Left ventricle myocardium superior (tissue), 1 donor: ENCODE measurements at places on chromosomes 12 and 14. TPM values are rescaled to one million over a fixed set of nuclear protein-coding genes. Genes with fewer than 3 reads are reported as not detected.
A peak's percentile ranks its signal among the peaks of the same experiment; 100 is the strongest.

TMEM229B gene
- total RNA-seq = 2.2 TPM

SERPINA1 gene
- total RNA-seq = 7.7 TPM

TAS2R31 gene
- total RNA-seq = 0.67 TPM

- no peak for DNase-seq
Observed at GRCh38 chr12:65248656-65249633, 29.5 kb upstream of the MSRB3 start.

PRIMA1 gene
- 7.9 TPM for total RNA-seq

- DNase-seq = no peak
Observed at GRCh38 chr14:51715250-51715649, 63.5 kb downstream of the FRMD6 start.

FITM1 gene
- total RNA-seq = 140 TPM

- no peak for DNase-seq
Observed at GRCh38 chr12:132658149-132658894, 28.8 kb downstream of the POLE start.

DNA sequence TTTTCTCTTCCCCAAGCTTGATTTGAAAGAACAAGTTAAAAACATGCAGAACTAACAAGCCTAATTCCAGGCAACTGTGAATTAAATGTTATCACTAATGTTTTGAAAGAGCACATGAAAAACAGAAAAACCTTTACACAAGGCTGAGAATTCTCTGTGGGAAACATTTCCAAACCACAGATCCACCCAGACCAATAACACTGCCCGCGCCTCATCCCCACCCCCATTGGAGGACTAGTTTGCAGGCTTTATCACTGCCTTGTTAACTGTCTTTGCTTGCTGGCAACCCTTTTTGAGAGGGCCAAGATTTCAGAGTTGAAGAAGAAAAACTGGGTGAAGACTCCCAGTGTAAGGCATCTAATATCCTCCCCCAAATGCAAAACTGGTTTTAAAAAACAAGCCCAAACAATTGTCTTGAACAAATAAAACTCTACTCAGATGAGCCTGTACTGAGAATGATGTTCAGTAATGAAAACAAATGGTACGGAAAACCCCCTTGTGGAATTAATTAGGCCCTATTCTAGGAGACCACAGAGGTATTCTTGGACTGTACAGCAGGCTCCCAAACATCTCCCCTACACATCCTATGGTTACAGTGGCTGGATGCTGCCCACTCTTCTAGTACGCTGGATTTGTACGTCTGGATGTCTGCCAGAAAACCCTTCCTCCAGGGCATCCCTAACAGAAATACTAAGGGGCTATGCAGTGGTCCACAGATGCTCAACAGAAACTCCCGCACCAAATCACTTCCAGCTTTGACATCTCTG lies 5.8 kb downstream of the MAX start:
- DNase-seq = peak; percentile 47

DNA sequence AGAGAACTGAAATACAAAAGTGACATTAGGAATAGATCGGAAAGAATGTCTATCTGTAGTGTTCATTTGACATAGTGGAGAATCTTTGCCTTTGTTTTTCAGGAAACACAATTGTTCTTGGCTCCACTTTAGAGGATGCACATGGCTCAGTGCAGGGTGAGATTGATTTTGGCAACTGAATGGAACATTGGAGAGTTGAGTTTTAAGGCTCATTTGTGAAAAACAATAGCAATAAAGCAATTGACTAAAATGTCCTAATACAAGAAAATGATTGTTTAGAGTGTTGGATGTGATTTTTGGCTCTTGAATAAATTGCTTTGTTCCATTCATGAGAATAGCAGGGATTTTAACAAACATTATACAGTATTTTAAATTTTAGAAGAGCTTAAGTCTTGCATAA lies 116.4 kb downstream of the SLC38A1 start:
- no peak for DNase-seq

C12orf50 gene
- total RNA-seq = not detected

GSG1 gene
- not detected for total RNA-seq

DNA sequence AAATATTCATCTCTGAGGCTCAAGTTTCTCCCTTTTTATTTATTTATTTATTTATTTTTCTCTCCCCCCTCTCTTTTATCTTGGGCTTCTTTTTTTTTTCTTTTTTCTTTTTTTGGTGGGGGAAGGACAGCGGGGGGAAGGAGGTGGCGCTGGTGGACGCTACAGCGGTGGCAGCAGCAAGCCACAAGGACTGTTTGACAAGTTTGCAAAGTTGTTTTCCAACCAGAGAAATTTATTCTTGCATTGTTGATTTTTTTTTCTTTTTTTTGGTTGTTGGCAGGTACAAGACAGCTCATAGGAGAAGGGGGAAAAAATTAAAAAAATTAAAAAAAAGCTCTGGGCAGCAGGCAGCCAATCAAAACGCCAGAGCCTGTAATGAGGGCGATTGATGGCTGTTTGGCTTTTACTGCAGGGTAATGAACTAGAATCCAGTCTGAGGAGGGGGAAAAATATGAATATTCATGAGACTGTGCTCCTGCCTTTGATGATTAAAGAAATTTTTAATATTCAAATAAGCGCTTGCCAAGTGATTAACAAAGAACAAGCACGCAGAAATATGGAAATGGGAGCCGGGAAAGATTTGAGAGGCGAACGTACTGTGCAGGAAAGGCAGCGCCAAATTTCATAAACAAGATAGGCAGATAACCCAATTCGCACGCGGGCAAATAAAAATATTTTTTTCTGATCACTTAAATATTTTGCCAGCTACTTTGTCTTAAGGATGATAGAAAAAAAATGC lies 36.2 kb downstream of the BCL11B start:
- no peak for DNase-seq

- no peak for DNase-seq
Observed at GRCh38 chr14:104424406-104425072, 155.0 kb upstream of the C14orf180 start.

GRCh38 chr14:72753879-72754400 lies 140.0 kb downstream of the DPF3 start:
- no peak for DNase-seq
